ENCODE measurements at places on chromosomes 1 and 21.
A peak's percentile ranks its signal among the peaks of the same experiment; 100 is the strongest.

DNA sequence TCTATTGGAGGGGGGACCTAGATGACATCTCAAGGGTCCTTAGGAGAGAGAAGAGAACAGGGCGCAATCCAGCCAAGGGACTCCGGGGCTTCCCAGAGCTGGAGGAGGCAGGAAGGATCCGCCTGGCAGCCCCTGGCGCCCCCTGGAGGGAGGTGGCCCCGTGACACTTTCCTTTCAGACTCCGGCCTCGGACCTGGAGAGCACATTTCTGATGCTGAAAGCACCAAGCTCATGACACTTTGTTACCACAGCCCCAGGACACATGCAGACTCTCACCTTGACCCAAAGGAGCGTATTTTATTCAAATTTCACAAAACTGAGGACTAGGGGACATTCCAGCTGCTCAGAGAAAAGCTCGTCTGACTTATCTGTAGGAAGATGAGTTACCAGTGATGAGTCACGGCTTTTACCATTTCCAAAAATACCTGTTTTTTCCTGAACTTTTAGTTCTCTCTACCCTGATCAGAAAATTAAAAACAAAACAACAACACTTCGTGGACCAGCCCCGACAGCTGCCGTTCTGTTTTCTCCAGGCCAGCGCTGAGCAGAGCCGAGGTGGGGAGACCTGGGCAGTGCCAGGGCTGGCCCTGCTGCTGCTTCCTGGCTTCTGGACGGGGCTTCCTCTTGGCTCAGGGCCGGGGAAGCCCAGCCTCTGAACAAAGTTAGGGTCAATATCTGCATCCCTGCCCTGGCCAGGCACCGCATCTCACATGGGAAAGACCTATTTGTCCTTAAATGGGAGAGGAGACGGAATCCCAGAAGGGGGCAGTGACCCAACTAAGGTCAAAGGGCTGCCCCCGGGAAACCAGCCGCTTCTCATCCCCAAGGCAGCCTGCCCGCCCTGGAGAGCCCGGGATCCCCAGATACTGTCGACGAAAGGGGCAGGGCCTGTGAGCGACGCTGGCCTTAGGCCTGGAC, 21.6 kb upstream of the POFUT2 start:
- DNase-seq = no peak

DNA sequence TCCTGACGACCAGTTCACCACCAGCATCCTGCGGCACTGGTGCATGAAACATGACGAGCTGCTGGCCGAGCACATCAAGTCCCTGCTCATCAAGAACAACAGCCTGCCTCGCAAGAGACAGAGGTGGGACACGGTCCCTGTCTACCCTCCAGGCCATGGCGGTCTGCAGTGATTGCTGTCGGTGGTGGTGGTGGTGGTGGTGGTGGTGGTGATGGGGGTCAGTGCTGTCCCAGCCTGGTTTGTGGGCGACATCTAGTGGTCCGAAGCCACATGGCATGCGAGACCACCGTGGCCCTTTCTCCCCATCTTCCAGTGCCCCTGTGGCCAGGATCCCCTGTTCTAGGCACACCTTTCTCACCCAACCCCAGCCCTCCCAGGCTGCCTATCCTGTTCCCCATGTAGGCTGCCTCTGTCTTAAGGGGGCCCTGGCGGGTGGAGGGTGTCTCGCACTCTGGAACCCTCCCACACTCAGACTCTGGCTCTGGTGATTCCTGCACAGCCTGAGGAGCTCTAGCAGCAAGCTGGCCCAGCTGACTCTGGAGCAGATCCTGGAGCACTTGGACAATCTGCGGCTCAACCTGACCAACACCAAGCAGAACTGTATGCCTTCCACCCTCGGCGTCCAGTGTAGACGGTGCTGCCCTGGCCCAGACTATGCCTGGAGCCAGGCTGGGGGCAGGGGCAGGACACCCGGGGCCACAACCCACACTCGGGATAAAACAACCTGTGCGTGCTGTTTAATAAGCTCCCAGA, 3.2 kb upstream of the SLC27A3 start:
- no peak for DNase-seq

DNA sequence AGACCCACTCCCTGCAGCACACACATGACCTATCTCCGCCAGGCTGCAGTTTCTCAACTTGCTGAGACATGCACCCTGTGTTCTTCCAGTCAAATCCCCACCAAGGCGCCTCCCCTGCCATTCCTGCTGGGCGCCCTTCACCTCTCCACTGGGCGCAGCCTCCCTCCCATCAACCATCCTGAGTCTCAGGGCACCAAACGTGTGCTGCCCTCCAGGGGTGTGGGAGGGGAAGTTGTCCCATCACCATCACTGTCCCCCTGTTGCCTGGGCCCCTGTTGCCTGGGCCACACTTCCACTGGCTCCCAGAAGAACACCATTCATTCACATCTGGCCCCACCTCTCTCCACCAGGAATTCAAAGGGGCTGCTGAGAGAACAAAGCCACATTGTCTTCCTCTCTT, 44.9 kb upstream of the EFHD2 start:
- DNase-seq = no peak

- DNase-seq = no peak
These were observed 321.0 kb downstream of the PTBP2 start for GRCh38 chr1:97042551-97042950.

DNA sequence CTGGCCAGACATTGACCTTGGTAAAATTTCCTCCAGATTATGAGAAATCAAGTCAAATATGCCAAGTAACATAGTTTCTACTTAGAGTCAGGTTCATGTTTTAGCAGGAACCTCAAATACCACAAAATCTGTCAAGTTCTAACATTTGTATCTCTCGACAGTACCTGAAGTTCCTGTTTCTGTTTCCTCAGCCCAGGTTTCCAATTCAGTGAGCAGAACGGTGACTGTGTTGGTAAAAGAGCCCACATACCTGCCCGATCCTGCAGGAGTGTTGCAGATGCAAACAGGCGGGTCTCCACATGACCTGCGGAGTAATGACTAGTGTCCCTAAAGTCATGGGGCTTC, 57.9 kb upstream of the LGALS8 start:
- peak; percentile 3 for DNase-seq

DNA sequence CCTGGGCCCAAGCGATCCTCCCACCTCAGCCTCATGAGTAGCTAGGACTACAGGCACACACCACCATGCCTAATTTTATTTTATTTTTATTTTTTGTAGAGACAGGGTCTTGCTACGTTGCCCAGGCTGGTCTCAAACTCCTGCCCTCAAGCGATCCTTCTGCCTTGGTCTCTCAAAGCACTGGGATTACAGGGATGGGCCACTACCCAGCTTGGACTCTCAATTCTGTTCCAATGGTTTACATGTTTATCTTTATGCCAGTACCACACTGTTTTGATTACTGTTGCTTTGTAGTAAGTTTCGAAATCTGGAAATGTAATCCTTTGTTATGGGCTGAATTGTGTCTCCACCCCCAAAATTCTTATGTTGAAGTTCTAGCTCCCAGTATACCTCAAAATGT, 88.4 kb upstream of the TARDBP start:
- DNase-seq = no peak

DNA sequence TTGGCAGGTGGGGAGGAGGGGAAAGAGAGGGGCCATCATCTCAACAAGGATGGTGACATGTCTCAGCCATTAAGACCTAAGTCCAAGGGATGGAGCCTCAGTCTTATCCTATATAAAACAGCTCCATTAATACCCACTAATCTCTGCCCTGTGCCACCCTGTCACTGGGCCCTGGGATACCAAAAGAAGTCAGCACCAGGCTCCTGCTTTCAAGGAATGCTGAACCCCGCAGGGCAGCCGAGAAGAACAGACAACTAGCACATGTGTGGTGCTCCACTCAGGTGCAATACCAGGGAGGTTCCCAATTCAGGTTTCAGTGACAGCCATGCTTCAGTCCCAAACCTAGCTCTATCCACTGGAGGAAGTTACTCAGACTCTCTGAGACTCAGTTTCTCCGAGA, 128.4 kb downstream of the GRIK3 start:
- no peak for DNase-seq

DNA sequence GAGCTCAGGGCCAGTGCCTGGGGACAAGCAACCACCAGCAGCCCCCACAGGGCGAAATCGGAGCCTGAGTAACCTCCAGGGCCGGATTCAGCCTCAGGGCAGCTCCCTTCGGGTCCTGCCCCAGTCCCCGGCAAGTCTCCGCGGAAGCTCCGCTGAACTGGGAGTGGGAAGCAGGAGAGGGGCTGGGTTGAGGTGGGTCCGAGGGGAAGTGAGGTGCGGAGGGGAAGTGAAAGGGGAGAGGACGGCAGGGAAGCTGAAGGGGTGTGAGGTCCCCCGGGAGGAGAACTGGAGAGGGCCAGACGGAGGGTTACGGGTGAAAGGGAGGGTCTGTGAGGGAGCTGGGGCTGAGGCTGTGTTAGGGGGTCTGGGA, 560 bp downstream of the PADI2 start:
- DNase-seq = no peak

DNA sequence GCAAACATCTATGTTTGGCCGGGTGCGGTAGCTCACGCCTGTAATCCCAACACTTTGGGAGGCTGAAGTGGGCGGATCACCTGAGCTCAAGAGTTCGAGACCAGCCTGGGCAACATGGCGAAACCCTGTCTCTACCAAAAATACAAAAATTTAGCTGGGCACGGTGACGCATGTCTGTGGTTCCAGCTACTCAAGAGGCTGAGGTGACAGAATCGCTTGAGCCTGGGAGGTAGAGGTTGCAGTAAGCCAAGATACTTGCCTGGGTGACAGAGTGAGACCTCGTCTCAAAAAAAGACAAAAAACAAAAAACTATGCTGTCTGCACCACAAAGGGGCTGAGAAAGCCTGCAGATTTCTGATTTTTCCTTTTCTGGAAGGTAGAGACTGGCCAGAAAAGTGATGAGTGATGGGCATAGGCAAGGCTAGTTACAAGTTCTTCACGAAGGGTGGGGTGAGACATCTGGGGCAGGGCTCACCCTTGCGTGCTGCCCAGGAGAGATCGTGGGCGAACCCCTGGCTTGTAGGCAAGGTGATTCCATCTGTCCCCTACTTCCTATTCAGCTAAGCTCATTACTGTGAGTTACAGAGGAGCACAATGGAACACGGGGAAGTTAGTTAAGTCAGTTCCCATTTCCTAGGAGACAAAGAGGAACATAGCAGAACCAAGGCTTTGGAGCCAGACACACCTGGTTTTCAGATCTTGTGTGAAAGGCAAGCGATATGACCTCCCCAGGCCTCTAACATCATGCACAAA, 3.2 kb downstream of the SLC2A1 start:
- DNase-seq = no peak

DNA sequence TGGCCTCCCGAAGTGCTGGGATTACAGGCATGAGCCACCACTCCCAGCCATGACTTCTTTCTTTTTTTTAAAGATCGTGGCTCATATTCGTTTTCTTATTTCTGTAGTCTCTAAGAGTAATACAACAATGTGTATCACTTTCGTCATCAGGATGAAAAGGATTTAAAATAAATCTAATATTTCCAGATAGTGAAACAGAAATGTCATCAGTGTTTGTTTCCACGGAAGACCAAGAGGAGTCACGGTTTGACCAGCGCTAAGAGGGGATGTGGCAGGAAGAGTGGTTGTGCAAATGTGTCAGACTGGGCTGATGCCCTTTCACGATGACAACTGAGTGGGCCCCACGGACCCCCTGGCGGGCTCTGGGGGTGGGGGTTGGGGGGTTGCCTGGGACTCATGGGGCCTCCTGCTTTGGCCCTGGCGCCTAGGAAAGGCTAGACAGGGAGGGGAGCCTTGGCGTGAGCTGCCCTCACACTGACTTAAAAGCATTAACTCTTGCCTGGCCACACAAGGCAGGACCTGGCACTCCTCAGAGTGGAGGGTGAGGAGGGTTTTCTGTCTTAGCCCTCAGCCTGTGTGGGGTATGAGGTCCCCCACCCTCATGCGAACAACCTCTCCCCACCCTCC, 8.4 kb downstream of the SOX13 start:
- DNase-seq = no peak

- DNase-seq = no peak
These were observed 4.6 kb downstream of the OLFML3 start for GRCh38 chr1:113983826-113984225.

DNA sequence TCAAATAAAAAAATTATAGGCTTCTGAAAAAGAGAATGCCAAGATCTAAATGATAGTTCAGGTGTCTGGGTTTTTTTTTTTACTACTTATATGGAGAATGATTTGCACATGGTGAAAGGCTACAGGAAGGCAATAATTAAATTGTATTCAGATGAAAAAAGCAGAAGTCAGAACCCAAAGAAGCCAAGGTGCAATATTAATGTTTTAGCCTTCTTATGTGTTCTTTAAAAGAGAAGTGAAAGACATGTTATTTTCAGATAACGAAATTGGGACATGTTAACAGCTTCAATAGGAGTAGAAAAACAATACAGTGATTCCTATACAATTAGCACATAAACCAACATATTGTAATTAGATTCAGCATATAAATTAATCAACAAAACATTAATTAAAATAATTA, 452.9 kb upstream of the PRMT6 start:
- no peak for DNase-seq

DNA sequence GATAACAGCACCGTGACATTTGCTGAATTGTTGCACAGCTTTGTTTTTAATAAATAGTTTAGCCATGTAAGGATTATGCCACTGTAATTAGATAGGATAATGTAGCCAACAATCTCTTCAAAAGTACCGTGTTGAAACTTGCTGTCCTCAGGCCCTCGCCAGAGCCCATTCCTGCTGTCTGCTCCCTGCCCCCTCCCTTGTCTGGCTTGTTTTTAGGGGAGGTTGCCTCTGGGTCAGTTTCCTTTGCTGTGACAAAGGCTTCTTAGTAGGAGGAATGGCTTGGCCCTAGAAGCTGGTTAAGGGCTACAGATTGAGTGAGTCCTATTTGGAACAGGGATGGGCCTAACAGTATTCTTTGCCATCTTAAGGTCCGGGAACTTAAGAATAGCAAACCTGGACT, 107.9 kb downstream of the LMO4 start:
- DNase-seq = no peak
